NCI-H1930 (cell line): ENCODE measurements at places on chromosomes 7 and 10.

DNA sequence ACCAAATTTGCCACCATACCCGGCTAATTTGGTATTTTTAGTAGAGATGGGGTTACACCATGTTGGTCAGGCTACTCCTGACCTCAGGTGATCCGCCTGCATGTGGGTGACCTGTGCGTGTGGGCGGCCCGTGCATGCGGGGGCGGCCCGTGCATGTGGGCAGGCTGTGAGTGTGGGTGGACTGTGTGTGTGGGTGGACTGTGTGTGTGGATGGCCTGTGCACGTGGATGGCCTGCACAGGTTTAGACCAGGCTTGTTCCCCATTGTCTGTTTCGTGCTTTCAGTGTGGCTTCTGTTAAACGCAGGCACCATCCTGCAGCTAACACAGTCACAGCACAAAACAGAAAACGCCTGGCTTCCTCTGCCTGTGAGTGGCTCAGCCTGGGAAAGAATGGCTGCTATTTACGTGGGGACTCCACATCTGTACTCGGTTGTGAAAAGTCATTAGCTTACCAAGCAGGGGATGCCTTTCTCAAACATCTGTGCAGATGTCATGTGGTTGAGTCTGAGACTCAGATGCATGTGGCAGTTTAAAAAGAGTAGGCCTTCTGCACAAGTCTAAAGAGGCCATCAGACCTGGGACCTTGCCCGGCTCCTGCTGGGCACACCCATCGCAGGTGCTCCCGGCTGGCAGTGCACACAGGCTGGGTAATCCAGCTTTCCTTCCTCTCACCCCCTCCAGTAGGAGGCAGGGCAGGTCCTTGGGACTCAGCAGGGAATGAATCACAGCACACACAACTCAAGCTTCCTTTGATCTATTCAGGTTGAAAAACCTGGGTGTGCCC is 91.6 kb downstream of the COBL start:
- DNase-seq: no peak

GRCh38 chr10:99337311-99337811 is 8.2 kb downstream of the CNNM1 start:
- DNase-seq: no peak

- DNase-seq: no peak
These were observed 128.4 kb downstream of the MTERF1 start for GRCh38 chr7:91752102-91752501.

- no peak for DNase-seq
These were observed 300.9 kb downstream of the NEBL start for GRCh38 chr10:20596065-20596755.

DNA sequence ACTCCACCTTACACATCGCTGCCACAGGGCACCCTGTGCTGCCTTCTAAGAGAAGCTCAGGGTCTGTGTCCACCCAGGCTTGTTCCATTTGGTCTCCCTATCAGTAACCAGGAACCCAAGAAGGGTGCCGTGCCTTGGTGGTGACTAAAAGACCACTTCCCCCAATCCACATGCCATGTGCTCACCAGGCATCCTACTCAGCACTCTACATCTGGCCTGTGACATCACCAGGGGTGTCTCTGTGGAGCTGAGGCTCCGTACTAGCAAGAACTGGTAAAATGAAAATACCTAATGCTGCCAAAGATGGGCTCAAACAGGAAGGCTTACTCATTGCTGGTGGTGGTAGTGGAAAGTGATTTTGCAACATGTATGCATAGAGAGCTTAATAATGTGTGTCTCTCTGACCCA is 19.0 kb upstream of the C10orf71 start:
- no peak for DNase-seq

DNA sequence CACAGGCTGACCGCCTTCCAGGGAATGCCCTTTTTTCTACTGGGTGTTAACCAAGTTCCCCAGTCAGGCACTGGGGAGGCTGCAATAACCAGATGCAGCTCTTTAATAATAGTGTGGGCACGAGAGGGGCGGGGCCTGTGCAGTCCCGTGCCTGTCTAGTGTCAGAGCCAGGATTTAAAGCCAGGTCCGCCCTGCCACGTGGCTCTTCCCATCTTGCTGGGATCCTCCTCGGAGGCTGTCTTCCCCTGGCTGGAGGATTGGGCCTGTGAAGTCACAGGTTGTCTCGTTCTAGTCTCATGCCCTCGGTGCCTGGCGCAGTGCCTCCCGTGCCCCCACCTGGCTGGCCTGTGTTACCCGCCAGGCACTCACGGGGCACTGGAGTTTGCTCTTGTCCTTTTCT is 25.2 kb downstream of the TMEM120A start:
- DNase-seq: no peak

DNA sequence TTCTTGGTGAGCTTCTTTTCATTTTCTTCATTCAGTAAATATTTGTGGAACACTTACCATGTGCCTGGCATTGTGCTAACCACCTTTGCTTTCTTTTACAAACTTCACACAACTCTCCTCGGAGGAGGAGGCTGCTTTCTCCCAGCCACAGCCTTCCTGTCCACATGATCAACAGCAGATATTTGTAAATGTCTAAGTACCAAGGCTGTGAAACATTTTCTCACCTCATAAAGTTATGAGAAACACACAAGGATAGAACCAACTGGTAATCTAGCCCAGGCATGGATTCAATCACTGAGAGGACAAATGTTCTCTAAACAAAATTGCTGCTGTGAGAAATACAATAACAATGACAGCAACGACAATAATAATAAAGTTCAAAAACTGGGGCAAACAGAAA is 3.9 kb downstream of the CTTNBP2 start:
- DNase-seq: no peak

GRCh38 chr10:44380829-44381600 is 3.9 kb downstream of the CXCL12 start:
- no peak for DNase-seq

GRCh38 chr7:21412957-21413356 is 14.9 kb upstream of the SP4 start:
- no peak for DNase-seq

GRCh38 chr7:45182856-45183710 is 25.5 kb downstream of the RAMP3 start:
- no peak for DNase-seq

- no peak for DNase-seq
These were observed 13.1 kb downstream of the ADGRA1 start for GRCh38 chr10:133100706-133101415.

DNA sequence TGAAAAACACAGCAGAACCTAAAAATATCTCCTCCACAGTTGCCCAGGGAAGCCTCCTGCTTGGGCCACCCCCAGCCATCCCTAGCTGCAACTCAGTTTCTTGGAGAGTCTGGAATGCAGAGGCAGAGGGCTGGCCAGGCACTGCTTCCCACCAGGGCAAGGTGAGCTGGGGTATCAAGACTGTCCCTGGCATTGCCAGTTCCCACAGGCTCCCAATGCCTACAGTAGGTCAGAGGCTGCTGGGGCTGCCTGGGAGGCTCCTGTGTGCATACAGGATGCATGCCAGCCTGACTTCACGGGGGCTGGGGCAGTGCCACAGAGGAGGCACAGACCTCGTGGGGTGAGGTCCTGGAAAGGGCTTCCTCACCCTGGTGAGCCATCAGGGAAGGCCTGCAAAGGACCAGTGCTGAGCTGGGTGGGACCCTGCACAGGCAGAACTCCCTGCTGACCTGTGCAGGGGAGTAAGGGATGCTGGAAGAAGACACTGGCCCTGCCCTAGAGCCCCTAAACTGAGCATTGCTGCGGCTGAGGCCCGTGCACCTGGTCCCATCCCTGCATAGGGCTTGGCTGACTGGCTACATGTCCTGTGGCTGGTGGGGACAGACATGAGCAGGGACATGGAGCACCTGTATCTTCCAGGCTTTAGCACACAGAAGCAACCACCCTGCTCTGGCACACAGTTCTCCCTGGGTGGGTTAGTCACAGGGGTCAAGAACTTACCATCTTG is 121.9 kb upstream of the RET start:
- DNase-seq: no peak

- no peak for DNase-seq
These were observed 9.1 kb downstream of the PRKG1 start for GRCh38 chr10:51083356-51083853.

DNA sequence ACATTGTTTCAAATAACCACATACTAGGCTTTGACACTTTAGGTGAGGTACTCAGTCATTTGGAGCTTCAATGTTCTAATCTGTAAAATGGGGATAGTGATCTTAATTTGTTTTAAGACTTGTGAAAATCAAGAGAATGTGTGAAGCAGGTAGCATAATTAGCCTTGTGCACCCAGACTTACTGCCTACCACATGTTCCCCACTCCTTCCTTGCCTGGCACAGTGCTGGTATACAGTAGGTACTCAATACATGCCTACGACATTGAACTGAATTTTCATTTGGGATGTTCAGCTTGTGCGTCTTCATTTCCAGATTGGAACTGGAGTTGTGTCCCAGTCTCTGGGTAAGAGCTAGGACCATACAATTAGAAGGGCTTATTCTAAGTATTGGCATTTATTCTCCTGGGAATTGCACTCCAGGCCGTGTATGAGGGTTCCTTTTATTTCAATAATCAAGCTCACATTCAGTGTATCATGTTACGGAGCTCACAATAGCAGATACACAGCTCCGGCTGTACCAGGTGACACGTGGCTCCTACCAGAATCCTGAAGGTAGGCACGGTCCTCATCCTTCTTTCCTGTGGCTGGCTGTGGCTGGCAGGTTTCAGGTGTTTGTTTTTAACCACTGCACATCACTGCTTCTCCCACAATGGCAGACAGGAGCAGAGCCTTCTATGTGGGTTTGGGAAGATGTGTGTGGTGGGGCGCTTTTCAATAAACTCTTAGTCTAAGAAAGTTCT is 109.4 kb upstream of the PDCD4 start:
- DNase-seq: no peak
